NCI-H524 treated with DMSO at 0.1 percent for 48 hours (cell line): ENCODE measurements at places on chromosomes 6 and 20.

DNA sequence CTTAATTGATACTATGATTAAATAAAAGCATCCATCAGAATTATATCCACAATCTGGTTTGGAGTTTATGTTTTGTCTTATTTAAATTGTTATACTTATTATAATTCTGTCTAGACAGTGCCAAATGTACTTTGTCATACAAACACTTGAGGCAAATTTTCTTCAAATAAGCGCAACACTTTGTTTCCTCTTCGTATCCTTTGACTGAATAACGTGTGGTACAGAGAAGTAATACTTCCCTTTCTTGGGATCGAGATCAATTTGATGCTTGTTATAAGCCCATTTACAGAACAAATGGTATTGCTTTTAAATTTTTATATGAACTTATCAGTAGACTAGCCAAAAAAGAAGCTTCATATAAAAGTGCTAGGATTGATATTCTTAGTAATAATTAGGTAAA lies 111.0 kb downstream of the ATG5 start:
- no peak for DNase-seq

GRCh38 chr6:10140824-10141223 lies 274.1 kb downstream of the TFAP2A start:
- no peak for DNase-seq

DNA sequence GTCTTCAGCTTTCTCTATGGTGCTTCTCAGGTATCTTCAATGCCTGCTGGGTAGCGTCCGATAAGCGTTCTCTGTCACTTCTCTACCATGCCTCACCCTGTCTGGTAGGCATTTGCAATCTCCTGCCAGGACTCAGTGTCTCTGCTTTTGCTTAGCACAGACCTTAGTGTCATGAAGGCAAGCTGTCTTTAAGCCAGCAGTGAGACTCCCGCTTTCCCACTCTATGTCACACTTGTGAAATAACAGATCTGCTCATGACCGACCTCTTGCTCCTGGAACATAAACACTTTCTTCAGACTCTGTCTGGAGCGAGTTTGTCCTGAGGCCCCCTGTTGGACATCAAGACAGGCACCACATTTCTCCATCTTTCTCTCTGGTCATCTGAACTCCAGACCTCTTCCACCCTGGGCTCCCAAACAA lies 17.0 kb downstream of the ADGRB3 start:
- no peak for DNase-seq

GRCh38 chr20:47317127-47317895 lies 39.2 kb downstream of the ZMYND8 start:
- DNase-seq = no peak

GRCh38 chr6:166542580-166542912 lies 43.9 kb downstream of the RAMACL start:
- DNase-seq = no peak

DNA sequence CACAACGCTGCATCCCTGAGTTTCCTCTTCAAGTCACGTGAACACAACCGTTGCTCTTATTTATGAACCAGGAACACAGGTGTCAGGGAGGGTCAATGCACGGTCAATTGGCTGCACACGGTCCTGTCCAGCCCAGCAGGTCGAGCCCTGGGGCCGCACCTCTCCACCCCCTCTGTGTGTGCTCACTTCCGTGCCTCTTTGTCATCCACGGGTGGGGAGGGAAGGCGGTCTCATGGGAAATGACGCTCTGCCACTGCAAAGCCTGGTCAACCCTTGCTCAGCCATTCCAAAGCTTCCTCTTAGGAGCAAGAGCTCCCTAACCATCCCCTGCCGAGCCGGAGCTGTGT lies 38.7 kb downstream of the DACT2 start:
- DNase-seq = no peak
